Caco-2 (cell line): ENCODE measurements at places on chromosomes 4 and X.
A peak's percentile ranks its signal among the peaks of the same experiment; 100 is the strongest.

GRCh38 chr4:127214016-127214415, 418.7 kb upstream of the INTU start:
- DNase-seq, result no peak
- no peaks in the 10 kb centered on the region for H3K27me3 ChIP-seq
- H3K4me1 ChIP-seq, result no peaks in the 10 kb centered on the region
- no peak overlapping the region for H3K27ac ChIP-seq
- H3K36me3 ChIP-seq, result no peaks in the 10 kb centered on the region
- H3K4me3 ChIP-seq, result no peak overlapping the region

DNA sequence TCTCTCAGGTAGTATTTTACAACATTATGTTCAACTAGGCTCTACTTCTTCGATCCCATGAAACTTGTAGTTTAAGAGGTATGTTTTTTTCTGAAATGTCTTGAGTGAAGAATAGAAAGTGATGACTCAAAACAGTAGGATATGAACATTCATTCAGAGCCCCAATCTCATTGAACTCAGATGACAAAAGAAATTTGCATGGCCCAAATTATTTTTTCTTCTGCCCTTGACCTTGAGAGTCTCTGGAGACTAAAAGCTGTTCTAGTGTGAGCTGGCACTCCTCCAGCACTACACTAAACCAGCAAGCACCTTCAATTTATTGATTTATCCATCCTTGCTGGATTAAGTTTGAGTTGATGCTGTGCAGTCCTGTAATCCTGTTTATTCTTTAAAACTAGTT, 4.0 kb downstream of the DCLK2 start:
- DNase-seq, result no peak
- H3K4me3 ChIP-seq, result no peak overlapping the region
- no peak overlapping the region for H3K27ac ChIP-seq
- no peaks in the 10 kb centered on the region for H3K36me3 ChIP-seq
- no peaks in the 10 kb centered on the region for H3K27me3 ChIP-seq
- peaks cover 28% of the 10 kb centered on the region for H3K4me1 ChIP-seq

DNA sequence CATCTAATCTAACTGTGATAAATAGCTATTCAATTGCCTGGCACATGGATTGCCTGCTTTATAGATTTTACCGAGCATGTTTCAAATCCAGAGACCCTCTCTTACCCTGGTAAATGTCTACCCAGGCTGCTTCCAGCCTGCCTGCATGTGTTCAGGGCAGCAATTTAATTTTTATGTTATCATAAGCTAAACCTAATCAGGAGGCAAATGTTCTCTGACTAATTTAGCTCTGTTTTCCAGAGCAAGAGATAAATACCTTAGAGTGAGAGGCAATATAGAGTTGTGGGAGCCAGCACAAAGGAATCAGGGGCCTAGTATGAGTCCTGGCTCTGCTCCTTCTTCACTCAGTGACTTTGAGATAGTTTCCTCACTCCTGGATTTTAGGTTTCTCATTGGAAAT, 37.7 kb downstream of the PARM1 start:
- H3K27me3 ChIP-seq, result no peaks in the 10 kb centered on the region
- no peak for DNase-seq
- no peak overlapping the region for H3K4me3 ChIP-seq
- H3K4me1 ChIP-seq, result peaks cover 24% of the 10 kb centered on the region

DNA sequence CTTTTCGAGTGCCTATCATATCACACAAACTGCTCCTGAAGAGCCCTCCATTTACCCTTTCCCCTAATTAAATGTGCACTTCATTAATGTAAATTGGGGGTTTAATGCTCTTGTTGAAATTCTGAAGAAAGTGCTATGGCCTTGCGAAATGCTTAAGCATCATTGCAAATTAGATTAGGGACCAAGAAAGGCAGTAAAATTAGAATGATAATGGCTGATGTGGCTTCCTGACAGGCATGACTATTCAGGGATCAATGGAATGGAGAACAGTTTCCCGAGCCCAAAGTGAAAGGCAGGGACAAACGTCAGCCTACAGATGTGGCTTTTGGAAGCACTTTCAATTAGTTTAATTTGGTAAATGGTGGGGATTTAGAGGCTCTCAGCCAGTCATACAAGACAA, 120.1 kb downstream of the NKX6-1 start:
- no peak for DNase-seq
- no peaks in the 10 kb centered on the region for H3K27me3 ChIP-seq
- no peak overlapping the region for H3K27ac ChIP-seq
- no peak overlapping the region for H3K4me3 ChIP-seq
- H3K4me1 ChIP-seq, result no peaks in the 10 kb centered on the region; the same call in 1 of the 2 replicates
- H3K36me3 ChIP-seq, result no peaks in the 10 kb centered on the region

DNA sequence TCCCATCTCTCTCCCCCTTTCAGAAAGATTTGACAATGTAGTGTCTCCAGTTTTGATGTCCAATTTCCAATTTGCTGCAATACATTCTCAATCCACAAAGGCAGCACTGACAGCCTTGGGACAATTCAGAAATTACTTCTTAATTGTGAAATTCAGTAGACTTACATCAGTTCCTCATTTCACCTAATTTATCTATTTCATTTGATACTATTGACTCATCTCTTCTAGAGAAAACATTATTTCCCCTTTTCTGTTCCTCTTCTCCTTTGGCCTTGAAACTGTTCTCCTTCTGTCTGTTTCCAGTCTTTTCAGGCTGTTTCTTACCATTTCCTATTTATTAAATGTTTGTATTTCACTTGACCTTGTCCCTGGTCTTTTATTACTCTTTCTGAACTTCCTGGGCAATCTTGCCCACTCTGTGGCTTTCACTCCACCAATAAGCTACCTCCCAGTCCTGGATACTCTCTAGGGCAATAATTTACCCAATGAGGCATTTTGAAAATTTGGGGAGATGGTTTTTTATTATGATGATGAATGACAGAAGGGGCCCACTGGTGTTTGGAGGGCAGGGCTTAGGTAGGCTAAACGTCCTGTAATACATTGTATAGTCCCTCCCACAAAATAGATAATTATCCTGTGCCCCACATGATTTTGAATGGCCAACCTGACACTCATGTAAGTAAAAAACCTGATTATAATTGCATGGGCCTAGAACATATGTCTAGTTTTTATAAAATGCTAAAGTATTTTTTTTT, 498.0 kb upstream of the BOD1L1 start:
- H3K4me3 ChIP-seq, result no peak overlapping the region
- no peak overlapping the region for H3K27ac ChIP-seq
- no peaks in the 10 kb centered on the region for H3K4me1 ChIP-seq
- no peaks in the 10 kb centered on the region for H3K36me3 ChIP-seq

- H3K4me1 ChIP-seq, result no peaks in the 10 kb centered on the region
- peak; percentile 48 for DNase-seq
- H3K36me3 ChIP-seq, result no peaks in the 10 kb centered on the region
- no peaks in the 10 kb centered on the region for H3K27me3 ChIP-seq
- H3K4me3 ChIP-seq, result no peak overlapping the region
- no peak overlapping the region for H3K27ac ChIP-seq
Observed at GRCh38 chr4:82721819-82722423, 76.7 kb downstream of the SCD5 start.

DNA sequence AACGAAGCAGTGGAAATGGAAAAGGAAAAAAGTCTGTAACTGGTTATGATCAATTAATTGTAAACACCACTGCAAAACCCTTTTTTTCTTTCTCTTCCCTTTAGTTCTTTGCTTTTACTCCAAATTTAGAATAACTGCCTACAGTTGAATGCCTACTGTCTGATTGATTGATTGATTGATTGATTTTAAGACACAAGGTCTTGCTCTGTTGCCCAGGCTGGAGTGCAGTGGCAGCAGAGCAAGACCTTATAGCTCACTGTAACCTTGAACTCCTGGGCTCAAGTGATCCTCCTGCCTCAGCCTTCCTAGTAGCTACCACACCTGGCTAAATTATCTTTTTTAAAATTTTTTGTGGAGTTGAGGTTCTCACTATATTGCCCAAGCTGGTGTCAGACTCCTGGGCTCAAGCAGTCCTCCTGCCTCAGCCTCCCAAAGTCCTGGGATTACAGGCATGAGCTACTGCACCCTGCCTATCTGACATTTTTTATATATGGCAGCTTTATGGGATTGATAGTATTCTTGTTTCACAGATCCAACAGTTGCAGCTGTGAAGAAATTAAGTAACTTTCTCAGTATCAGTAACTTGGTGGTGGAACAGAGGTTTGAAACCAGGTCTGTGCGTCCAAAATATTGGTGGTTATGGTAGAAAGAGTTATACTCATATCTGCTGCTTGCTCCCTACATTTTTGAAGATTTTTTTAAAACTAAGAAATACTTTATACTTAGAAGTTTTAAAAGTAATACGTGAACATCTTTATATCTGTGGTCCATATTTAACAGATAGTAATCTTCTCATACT, 12.4 kb downstream of the UBE2K start:
- H3K27me3 ChIP-seq, result no peaks in the 10 kb centered on the region
- H3K4me3 ChIP-seq, result no peak overlapping the region
- no peak overlapping the region for H3K27ac ChIP-seq
- peaks cover 17% of the 10 kb centered on the region for H3K4me1 ChIP-seq
- no peak for DNase-seq
- no peaks in the 10 kb centered on the region for H3K36me3 ChIP-seq
